Hippocampal formation (tissue), 2 donors: ENCODE measurements at places on chromosomes 6 and 20.

DNA sequence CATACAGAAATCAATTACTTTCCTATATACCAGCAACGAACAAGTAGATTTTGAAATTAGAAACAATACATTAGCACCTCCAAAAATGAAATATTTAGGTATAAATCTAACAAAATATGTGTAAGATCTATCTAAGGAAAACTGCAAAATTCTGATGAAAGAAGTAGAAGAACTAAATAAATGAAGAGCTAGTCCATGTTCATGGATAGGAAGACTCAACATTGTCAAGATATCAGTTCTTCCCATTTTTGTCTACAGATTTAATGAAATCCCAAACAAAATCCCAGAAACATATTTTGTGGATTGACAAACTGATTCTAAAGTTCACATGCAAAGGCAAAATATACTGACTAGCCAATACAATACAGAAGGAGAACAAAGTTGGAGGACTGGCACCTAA, 33.7 kb downstream of the PREP start:
- DNase-seq, result no peak

- DNase-seq, result no peak
These were observed 197.6 kb downstream of the DTNBP1 start for GRCh38 chr6:15465212-15465611.

DNA sequence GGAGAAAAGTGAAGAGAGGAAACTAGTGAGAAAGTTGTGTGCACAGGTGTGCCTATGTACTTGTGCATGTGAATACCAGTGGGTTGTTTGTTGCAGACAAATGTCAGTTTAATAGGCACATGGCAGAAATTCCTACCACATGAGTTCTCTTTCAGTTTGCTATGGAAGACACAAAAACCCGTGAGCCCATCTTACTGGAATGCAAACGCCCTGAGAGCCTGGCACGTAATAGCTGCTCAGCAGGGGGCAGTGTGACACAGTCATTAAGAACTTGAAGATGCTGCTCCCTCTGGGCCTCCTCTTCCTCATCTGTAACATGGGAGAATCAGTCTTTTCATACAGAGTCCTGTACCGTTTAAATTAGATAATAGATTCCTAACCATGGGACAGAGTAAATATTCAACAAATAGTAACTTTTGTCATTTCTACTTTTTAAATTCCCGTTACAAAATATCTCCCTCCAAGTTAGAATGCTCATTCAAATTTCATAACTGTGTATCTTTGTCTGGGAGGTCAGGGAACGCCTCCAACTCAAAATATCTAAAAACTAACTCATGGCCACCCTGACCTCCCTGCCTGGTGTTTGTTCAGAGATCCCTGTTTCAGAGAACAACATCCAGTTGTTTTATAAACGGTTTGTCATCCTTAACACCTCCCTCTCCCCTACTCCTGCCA, 802.9 kb downstream of the MAFB start:
- DNase-seq, result peak; percentile 7

GRCh38 chr20:40865095-40865494, 163.5 kb upstream of the TOP1 start:
- no peak for DNase-seq

DNA sequence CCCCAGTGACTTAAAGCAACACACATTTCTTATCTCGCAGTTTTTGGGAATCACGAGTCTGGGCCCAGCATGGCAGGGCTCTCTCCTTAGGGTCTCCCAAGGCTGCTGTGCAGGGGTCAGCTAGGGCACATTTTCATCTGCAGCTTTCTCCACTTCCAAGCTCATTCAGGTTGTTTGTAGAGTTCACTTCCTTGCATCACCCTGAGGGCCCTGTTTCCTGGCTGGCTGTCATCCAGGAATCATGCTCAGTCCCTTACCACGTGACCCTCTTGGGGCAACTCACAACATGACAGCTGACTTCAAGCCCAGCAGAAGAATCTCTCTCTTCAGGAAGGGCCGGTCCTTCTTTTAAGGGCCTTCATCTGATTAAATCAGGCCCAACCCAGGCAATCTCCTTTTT, 21.3 kb downstream of the SNAP25 start:
- no peak for DNase-seq

- no peak for DNase-seq
These were observed 34.0 kb downstream of the NCOA6 start for GRCh38 chr20:34791289-34792020.

DNA sequence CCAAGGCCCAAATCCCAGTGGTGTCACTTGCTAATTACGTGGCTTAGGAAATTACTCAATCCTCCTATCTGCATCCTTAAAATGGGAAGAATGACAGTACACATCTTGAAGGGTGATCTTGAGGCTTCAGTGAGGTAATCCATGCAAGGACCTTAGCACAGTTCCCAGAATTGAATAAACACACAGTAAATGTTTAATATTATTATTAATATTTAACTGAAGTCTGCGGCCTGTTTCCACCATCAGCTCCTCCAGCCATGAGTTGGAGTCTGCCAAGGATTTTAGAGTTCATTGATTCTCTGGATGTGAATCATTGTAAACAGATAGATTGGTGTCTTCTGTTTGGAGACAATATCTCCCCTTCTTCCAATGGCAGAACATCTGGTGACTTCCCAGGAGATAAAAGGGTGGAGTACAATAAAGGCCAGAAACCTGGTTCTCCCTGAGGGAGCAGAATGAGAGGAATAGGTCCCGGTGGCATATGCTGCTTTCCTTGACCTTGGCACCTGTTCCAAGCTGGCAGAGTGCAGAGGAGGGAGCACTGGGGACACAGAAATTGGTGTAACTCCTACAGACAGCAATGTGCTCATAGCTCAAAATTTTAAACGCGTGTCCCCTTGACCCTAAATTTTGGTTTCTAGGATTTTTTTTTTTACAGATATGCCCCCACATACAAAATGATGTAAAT, 25.4 kb downstream of the UNC5CL start:
- DNase-seq, result no peak

- no peak for DNase-seq
These were observed 378.7 kb downstream of the RNGTT start for GRCh38 chr6:88584581-88585275.

- DNase-seq, result no peak
These were observed 30.9 kb downstream of the RAB44 start for GRCh38 chr6:36728289-36729160.

GRCh38 chr6:133683308-133683580, 205.7 kb upstream of the TCF21 start:
- no peak for DNase-seq

GRCh38 chr6:157989541-157990289, 8.1 kb downstream of the SYNJ2 start:
- peak; percentile 24 for DNase-seq

- DNase-seq, result no peak
These were observed 24.5 kb upstream of the SMIM29 start for GRCh38 chr6:34273242-34273805.

DNA sequence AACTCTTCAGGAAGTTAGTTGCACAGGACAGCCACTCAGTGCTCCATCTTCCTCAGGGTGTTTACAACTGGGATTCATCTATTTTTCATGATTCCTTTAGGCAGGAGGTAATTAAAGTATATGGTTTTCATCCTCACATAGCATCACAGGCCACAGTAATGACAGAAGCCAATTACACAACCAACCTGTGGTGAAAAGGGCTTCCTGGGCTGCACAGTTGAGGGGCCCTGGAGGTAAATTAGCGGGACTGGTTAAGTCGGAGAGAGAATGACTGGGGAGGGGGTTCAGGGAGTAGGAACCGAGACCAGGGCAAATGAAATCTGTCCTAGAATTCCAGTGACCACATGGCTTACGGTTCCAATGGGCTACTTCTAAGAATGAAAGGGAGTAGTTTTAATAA, 37.0 kb downstream of the BAK1 start:
- DNase-seq, result no peak

- DNase-seq, result no peak
These were observed 57.8 kb upstream of the PNRC1 start for GRCh38 chr6:89022798-89023197.

DNA sequence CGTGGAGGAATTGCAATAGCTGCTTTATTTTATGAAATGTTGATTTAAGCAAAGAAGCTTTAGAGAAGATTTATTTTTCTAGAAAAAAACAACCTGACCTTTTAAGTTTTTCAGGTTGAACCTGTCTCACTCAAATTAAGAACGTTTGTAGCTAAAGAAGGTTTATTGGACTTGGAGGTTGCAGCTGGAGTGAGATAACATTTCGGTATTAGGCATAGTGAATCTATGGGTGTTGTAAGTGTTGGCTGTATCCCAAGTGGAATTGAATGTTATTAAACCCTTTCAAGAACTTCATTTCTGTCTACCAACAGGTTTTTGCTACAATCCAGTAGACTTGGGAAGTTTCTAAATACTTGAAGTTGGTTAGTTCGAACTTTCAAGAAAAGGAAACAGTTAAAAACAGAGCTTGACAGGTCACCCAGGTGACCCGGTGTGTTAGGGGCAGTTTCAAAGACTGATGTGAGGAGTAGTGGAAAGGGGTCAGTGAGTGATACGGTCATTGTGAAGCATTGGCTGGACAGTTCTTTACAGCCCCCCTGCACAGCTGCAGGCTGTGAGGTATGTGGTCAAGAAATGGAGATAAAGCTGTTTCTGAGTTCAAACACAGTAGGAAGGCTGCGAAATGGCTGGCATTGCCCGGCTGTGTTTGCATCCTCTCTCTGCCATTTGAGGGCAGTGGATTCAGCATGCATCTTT, 2.4 kb upstream of the TBCC start:
- DNase-seq, result no peak

DNA sequence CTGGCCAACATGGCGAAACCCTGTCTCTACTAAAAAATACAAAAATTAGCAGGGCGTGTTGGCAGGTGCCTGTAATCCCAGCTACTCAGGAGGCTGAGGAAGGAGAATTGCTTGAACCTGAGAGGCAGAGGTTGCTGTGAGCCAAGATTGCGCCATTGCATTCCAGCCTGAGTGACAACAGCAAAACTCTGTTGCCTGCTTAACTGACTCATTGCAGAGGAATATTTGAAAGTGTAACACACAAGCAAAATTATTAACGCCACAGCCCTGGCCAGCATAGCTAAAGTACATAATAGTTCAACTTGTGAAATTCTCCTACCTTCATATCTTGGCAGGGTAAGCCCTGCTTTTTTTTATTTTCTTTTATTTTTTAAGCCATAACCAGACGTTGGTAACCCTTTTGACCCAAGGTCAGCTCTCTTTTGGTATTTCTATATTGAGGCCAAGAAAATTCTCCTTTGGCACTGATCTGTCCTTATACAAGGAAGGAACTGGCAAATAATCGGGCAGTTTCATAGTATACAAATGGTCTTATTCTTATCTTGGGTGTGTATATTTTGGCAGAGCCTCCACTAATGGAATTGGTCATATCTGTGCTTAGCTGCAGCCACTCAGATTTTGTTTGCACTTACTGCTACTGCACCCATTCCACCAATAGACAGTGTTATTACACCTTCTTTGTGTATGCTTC, 4.0 kb upstream of the ADGRF5 start:
- DNase-seq, result no peak

DNA sequence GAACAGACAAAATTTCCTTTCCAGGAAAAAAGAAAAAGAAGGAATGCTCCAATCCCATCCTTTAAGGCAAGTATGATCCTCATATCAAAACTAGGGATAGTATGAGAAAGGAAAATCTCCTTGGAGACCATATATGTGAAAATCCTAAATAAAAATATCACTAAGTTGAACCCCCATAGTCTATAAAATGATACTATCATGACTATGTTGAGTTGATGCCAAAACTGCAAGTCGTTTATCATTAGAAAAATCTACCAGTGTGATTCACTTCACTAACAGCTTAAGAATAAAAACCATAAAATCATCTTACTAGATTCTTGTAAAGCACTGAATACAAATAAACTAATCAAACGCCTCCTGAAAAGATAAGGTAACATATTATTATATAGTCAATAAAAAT, 76.6 kb upstream of the STXBP5 start:
- DNase-seq, result no peak

- DNase-seq, result no peak
These were observed 57.0 kb downstream of the FAM50B start for GRCh38 chr6:3905945-3906845.

GRCh38 chr20:50645253-50646068, 45.9 kb downstream of the RIPOR3 start:
- no peak for DNase-seq

GRCh38 chr6:140581601-140582000, 1207.2 kb upstream of the CITED2 start:
- no peak for DNase-seq

GRCh38 chr6:117275205-117275604, 9.8 kb downstream of the VGLL2 start:
- no peak for DNase-seq

- no peak for DNase-seq
These were observed 585 bp downstream of the PIM1 start for GRCh38 chr6:37170273-37171200.

DNA sequence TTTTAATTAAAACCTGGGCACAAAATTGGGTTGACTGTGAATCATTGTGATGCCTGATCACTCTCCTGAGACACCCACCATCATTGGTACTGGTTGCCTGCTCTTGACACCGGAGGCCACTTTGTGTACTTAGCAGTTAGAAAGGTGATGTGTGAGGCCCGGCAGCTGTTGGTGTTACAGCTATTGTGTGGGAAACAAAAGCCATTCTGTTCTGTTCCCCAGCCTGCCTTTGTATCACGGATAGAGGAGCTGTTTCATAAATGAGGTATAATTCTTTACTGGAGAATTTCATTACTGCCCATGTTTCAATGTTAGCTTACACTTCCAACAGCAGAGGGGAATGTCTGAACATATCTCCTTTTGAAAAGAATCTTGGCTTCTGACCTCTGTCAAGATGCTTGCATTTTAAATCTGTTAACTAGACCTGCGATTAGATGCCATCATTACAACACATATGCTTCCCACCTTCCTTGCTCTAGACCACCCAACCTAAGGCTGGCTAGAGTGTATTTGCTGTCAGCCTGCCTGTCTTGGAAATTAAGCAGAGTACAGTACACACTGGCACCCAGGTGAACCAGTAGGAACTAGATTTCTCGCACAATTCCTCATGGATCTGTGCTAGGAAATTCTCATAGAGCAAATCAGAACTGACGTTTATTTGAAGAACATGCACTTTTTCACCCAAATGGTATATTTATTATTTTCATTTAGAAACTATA, 142.4 kb upstream of the INSM1 start:
- no peak for DNase-seq

DNA sequence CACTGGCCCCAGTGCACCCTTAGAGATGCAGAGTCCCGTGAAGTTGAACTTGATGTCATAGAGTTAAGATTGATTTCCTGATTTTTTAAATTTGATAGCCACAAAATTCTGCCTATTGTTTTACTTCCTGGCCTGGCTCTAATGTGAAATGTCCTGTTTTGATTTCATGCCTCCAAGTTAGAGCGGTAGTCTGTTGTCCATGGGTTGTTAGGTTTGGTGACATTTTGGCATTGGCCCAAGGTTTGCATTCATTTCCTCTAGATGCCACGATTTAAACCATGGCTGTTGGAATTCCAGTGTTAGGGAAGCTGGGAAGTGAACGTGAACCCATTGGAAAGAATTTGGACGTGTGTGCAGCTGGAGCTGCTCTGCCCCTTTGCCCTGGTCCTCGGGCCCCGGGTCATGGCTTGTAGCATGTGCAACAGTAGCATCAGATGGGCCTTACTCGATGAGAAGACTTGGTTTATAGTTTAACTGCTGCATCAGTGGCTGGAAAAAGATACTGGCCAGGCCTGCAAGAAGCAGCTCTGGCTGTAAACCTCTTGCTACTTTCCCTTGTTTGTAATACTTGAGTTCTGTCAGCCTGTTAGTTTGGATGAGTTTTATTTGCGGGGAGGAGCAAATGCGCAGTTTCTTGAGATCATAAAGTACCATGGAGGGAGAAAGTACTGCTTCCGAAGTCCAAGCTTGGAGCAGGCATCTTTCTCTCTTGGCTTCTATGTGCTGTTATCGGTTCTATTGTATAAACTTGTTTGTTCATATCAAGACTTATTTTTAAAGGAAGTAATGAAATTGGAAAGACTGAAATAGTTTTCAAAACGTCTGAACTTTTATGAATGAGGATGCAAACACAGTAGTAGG, 121.4 kb upstream of the CLDN20 start:
- no peak for DNase-seq
